Activated T-cell treated with anti-CD3 and anti-CD28 coated beads, Interleukin-2, amount 50 U/mL, for 72 hours (primary cell): ENCODE measurements at places on chromosomes 16 and 17. TPM values are rescaled to one million over a fixed set of nuclear protein-coding genes. Genes with fewer than 3 reads are reported as not detected.

DNA sequence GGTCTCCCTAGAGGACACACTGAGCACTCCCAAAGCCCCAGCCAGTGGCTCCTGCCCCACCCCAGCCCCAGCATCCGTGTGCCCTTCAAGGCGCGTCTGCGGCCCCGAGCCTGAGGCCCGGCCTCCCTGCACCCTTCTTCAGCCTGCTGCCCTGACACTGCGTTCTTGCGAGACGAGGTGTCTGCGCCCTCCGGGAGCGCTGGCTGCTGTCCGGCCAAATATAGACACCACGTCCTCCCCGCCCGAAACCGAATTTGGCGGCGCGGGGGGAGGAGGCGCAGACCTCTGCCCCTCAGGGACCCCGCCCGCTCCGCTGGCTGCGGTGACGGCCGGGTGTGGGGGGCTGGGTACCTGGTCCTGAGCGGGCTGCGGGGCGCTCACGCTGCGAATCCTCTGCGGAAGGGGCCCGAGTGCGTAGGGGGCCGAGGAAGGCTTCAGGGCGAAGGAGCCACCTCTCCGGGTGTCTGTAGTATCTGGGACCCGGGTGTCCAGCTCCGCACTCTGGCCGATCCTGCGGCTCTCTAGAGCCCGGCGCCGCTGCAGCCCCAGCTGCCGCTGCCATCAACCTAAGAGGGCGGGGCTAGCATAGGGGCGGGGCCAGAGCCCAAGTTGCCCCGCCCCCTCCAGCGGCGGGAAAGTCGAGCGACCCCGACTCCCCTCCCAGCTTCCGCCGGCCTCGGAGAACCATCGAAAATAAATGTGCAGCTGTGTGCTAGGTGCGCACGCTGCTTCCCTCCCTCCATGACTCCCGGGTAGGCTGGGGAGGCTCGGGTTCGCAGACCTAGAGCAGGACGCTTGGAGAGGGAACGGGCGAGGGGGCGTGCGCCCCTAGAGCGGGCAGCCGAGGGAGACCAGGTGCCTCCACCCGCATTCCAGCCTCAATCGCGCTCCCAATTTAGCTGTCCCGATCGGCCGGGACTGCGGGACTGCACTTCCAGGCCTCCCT is at the start of gene CORO6:
Gene CORO6, minus strand, starts transcription at position 576 of the 946 bp plus-strand sequence. CDS start 1,491 bp downstream, outside the sequence.
- H3K4me1 ChIP-seq: peaks cover 60% of the 10 kb centered on the region
- H3K27ac ChIP-seq: peak within 1 kb of the TSS; percentile 75
- DNase-seq: peak; percentile 78
- no peaks in the 10 kb centered on the region for H3K36me3 ChIP-seq
- H3K4me3 ChIP-seq: peak within 1 kb of the TSS; percentile 85
- no peaks in the 10 kb centered on the region for H3K27me3 ChIP-seq

GRCh38 chr17:36136439-36136838 is 32.8 kb downstream of the CCL4 start:
- H3K27me3 ChIP-seq: peaks cover 64% of the 10 kb centered on the region
- no peak for DNase-seq
- H3K4me1 ChIP-seq: no peaks in the 10 kb centered on the region

Gene CRYBA1
- total RNA-seq: not detected

GRCh38 chr17:37643869-37644268 is 623 bp upstream of the DDX52 start:
- H3K4me3 ChIP-seq: peak overlapping the region; percentile 94
- no peak for DNase-seq
- peak overlapping the region; percentile 93 for H3K27ac ChIP-seq

- H3K27me3 ChIP-seq: no peaks in the 10 kb centered on the region
- no peaks in the 10 kb centered on the region for H3K36me3 ChIP-seq
- no peak overlapping the region for H3K27ac ChIP-seq
- no peaks in the 10 kb centered on the region for H3K4me1 ChIP-seq
These were observed 175.3 kb upstream of the MPHOSPH6 start for GRCh38 chr16:82345318-82345717.

DNA sequence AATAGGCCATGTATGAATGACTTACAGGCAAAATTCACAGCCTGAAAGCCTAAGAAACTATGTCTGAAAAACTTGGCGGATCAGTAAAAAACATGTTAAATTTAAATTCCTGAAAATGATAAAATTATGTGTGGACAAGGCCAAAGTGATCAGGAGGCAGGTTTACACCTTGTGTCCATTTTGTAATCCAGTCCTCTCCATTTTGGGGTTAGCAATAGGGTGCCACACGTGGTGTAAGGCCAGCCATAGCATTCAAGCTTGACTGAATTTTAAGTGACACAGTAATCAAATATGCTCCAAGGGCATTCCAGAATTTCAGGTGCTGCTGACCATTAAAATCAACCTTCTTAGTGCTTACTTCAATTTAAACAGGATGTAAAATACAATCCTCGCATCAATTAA is 2.7 kb downstream of the RNF43 start:
- peak overlapping the region; percentile 13 for H3K4me3 ChIP-seq
- H3K36me3 ChIP-seq: peaks cover 2% of the 10 kb centered on the region
- H3K4me1 ChIP-seq: peaks cover 68% of the 10 kb centered on the region
- H3K27ac ChIP-seq: no peak overlapping the region
